Anterior cingulate cortex (tissue), 58 donors: ENCODE measurements at places on chromosomes 3 and 15.

GRCh38 chr3:87805670-87806069 is 253.1 kb downstream of the CGGBP1 start:
- no peak for DNase-seq

DNA sequence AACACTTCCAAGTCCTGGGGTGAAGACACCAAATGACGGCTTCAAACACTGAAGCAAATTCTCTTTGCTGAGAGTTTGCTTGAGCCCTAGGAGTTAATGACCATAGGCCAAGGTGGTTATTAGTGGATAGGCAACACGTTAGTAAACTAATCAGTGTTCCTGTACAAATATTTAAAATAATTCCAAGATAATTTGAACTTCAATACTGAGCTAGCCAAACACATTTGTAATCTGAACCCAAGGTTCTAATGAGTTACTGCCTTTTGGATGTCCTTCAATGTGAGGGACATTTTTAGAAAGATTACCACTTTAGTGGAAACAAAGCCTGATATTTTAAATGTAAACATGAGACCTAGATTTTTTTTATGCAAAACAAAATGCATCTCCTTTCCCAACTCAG is 94.6 kb downstream of the THRB start:
- no peak for DNase-seq

- DNase-seq, result no peak
Measured at GRCh38 chr3:193910886-193911738, 224.8 kb upstream of the HES1 start.

DNA sequence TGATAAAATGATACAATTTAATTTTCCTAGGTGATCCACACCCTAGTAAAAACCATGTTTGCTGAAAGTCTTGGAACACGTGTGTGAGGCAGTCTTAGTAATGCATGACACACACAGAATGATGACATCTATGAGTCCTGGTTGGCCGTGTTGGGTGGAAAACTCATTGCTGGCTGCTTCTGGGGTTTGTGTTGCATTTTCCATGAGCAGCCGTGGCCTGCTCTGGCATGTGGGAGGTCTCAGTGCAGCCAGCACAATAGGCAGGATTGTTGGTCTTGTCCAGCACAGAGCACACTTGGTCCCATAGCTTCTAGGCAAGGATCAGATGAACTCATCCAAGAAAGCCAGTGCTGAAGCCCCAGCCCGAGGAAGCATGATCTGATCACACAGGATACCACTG is 172.8 kb upstream of the UBE3A start:
- no peak for DNase-seq

GRCh38 chr3:184453296-184453695 is 73.4 kb downstream of the CHRD start:
- no peak for DNase-seq

DNA sequence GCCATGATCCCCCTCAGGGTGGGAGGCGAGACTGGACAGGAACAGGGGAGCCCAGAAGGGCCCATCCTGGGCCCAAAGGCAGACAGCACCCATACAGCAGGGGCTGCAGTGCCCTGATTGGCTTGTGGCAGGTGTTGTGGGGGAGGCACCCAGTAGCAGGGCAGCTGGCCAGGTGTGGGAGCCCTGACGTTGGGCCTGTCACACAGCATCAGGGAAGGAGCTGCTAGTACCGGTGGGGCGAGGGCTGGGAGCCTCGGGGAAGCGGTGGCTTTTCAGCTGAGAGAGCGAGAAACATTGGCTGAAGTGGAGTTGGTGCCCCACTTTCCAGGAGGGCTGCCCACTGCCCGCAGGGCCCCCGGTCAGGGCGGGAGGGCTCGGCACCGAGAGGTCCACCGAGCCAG is 19.7 kb upstream of the CYP11A1 start:
- DNase-seq, result no peak

DNA sequence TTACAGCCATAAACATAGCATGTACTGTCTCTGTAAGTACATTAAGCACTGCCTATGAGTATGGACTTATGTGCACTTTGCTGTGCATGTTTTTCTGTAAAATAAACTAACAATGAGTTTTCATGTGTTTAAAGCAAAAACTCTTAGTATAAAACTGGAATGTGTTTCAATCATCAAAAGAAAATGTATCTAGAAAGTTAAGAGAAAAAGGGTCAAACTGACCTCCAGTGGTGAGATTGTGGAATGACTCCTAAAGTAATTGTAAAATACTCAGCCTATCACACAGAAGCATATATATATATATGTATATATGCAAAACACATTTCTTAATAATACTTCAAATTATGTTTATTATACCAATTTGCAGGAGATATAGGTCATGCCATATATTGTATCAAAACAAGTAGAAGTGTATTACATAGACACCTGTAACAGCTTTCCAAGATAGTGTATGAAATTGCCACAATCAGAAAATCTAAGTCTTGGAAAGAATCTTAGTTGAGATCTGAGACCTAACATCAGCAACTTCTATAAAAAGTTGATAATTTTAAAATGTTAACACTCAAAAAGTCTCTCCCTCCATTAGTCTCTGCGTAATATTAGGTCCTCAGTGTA is 199.6 kb downstream of the FMN1 start:
- no peak for DNase-seq

GRCh38 chr3:162643245-162643644 is 1146.6 kb downstream of the OTOL1 start:
- no peak for DNase-seq

- no peak for DNase-seq
Measured at GRCh38 chr3:101252945-101253344, 67.4 kb downstream of the IMPG2 start.

DNA sequence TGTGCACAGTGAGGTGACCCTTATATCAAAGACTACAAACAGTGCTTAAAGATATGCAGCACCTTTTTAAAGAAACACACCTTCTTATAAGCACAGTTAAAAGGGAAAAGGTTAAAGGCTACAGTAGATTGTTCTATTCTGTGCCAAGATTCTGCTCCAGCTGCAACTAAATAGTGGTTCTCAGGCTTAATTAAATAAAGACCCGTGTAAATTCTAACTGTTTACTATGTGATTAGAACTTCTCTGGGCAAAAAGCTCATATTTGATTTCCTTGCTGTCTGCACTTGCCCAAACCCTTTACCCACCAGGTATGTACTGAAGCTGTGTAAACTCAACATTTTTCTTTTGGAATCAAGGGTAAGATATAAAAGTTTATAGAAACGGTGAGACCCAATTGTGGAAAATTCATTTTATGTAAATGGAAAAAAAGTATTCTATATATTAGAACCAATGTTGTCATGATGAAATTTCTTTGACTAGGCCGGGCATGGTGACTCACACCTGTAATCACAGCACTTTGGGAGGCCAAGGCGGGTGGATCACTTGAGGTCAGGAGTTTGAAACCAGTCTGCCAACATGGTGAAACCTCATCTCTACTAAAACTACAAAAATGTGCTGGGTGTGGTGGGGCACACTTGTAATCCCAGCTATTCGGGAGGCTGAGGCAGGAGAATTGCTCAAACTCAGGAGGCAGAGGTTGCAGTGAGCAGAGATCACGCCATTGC is 230.6 kb downstream of the MECOM start:
- no peak for DNase-seq

- no peak for DNase-seq
Measured at GRCh38 chr3:109874896-109875708, 537.8 kb upstream of the DPPA4 start.

DNA sequence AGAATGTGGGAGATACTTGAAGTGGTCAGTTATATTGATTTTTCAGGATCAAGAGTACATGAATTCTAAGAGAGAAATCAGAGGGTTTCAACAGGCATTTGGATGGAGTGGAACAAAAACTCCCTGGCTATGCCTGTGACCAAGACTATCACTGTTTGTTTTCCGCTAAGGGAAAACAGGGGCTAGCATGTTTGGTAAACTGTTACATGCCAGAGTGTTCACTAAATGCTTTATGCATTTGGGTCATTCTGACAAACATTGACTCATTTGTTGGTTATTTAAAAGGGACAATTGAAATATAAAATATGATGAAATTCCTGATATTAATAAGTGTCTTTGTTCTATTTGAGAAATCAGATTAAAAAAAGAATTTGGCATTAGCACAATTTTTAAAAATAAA is 603.9 kb upstream of the KCNMB2 start:
- DNase-seq, result no peak

DNA sequence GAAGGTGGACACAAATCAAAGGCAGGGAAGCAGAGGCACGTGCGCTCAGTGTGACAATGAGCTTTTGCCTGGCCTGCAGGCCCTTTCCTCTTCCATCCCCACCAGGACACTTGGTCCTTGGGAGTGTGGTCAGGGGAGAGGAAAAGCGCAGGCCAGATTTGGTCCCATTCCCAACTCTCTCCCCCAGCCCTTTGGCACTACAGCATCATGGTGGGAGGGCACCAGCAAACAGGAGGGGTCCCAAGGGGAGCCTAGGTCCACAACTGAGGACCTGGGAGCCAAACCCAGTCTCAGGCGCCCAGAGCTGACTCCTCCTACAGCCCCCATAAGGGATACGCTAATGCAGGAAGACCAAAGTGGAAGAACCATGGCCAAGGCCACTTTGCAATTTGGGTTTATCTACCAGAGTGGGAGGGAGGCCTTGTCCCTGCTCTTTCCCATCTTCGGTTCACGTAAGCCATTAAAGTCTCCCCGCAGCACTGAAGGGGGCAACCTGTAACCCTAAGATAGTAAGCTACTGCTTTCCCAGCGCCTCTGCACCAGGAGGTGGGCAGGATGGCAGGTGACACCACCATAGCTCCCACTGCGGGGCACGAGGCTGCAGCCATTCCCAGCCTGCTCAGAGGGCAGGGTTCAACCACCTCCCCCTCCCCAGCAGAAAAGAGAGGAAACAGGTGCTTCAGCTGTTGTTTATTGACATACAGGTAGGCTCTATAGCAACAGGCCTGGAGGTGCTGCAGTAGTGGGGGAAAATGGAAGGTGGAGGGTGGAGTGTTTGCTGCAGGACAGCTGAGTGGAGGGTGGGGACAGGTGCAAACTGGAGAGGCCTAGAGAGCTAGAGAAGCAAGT is 993 bp upstream of the GRAMD2A start:
- no peak for DNase-seq

- no peak for DNase-seq
Measured at GRCh38 chr15:50909010-50909317, 481 bp downstream of the AP4E1 start.

GRCh38 chr3:192445770-192446644 is 281.3 kb downstream of the FGF12 start:
- DNase-seq, result no peak

DNA sequence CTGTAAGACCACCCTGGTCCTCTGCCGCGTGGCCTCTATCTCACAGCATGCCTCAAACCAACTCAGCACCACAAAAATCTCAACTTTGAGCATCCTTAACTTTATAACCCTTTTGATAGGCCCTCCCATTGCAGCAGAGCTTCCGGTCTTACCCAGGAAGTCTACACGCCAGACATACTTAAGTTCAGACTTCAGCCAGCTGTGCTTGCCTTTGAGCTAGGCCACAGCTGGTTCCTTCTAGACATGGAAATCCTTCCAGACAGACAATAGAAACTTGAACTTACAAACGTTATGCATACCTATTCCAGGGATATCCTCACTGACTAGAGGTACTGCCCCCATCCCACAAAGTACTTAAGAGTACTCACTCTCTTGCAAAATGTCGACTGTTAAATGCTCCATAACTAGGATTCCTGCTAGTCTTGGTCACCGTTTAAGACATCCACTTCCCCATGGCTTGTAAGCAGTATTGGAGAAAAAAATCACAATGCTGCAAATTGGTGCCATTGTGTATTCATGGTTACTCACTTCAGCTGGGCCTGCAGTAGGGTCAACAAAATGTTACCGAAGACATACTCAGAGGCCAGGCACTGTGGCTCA is 183.5 kb downstream of the TBL1XR1 start:
- no peak for DNase-seq

DNA sequence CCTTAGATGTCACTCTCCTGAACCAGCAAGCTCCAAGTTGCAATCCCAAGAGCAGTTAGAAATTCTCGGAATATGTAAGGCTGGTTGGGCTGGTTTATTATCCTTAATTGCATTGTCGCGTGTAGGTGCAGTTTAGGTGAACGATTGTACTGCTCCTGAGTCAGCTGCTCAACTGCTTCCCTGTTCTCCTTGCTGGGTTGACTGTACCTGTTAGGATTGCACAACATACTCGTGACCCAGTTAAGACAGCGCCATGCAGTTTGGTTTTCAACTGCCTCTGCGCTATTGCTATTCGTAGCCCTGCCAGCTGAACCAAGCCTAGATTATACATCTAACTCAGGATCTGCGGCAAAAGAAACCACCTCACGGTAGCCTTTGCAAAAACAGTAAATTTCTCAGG is 41.0 kb downstream of the BCL2L10 start:
- DNase-seq, result no peak

DNA sequence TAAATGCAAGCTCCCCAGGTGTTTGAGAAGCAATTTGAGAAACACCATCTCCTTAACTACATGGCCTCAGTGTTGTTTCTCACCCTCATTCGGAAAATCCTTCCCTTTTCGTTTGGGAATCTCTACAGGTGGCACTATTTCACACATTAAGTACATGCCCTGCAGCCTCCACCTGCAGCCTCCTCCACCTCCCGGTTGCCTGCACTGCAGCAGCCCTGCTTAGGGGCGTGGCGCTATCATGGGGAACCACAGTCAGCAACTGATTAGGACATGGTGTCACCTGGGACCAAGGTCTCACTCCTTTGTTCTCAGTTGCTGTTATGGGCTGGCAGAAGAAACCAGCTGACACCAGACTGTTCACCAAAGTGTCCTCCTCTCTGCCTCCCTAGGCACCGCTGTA is 11.7 kb upstream of the ZNF774 start:
- DNase-seq, result no peak

GRCh38 chr3:141280086-141280485 is 48.5 kb downstream of the PXYLP1 start:
- no peak for DNase-seq

DNA sequence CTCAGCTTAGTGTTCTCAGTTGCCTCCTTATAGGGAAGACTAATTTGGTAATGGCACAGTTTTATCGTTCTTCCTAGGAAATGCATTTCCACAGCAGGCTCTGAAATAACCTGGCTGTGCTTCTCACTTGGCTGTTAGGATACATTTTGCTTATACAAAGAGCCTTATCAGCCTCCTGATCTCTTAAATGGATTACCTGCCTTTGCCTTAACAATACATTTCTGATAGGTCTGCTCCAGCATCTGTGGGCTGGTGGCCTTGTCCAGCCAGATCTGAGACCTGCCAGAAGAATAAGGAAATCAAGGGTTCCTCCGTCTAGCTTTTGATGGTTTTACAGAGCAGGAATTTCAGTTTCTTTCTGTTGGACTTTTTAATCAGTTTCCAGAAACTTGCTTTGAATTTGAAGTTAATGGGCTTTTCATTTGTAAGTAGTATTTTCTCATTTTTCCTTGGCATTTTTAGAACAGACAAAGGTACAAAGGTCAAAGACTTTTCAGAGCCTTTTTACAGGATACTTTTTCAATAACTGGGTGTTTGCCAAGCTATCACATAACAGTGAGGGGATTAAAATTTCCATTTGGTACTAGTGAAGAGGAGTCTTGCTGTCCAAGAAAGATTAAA is 116.3 kb downstream of the AKAP13 start:
- DNase-seq, result no peak

GRCh38 chr3:66083096-66083678 is 44.5 kb upstream of the MAGI1 start:
- no peak for DNase-seq
